Colonic mucosa (tissue), 4 donors: ENCODE measurements at places on chromosomes 6 and 20.

- no peak for DNase-seq
Observed at GRCh38 chr6:13522656-13523055, 35.3 kb upstream of the GFOD1 start.

- DNase-seq, result peak; percentile 69
Observed at GRCh38 chr20:10672624-10673127, 1.1 kb downstream of the JAG1 start.

DNA sequence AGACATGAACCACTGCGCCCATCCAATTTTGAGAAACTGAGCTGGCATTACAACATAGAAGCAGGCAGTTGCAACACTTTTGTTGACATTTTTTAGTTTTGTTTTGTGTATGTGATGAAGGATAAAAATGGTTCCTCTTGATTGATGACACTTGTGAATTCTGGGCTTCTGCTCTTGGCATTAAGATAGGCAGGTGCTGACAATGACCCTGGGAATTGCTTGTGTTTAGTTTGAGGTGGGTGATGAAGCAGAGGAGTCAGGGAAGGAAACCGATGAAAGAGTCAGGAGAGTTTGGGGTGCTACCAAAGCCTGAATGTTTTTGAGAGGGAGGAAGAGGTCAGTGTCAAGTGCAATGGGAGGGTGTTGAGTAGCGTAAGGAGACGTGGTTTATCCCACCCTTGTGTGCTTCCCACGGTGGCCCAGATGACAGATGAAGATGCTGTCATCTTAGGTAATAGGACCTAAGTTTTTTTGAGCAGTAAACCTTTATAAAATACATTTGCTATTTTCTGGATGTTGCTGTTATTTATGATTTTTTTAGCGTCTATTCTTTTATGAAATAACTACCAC lies 19.4 kb downstream of the CDS2 start:
- DNase-seq, result no peak

DNA sequence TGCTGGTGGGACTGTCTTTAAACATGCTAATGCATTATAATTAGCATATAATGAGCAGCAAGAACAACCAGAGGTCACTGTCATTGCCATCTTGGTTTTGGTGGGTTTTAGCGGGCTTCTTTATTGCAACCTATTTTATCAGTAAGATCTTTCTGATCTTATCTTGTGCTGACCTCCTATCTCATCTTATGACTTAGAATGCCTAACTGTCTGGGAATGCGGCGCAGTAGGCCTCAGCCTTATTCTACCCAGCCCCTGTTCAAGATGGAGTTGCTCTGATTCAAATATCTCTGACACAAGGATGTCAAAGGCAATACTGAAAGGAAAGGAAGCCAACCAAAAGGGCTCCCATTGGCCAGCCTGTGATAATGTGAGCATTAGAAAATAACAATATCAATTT lies 29.8 kb upstream of the SEC63 start:
- DNase-seq, result no peak

DNA sequence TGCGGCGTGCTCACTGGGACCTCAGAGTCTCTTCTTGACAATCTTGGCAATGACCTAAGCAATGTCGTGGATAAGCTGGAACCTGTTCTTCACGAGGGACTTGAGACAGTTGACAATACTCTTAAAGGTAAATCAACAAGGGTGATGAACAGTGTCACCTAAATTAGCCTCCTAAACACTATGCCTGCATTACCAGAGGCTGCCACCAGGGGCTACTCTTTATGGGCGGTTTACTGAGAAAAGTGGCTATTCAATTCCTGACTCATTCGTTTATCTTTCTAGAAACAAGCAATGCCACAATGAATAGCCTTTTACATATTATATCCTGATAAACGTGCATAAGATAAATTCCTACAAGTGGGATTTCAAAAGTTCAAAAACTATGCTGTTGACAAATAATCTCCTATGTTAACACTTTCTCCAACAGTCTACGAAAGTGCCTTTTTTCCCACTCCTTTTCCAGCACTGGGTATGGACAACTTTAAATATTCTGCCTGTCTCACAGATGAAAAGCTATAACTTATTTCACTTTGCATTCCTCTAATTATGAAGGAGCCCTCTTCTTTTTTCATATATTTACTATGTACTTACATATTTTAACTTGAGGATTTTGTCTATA lies 1.3 kb downstream of the BPIFA2 start:
- DNase-seq, result peak; percentile 31

- DNase-seq, result no peak
Observed at GRCh38 chr6:3944246-3944645, 95.1 kb downstream of the FAM50B start.

DNA sequence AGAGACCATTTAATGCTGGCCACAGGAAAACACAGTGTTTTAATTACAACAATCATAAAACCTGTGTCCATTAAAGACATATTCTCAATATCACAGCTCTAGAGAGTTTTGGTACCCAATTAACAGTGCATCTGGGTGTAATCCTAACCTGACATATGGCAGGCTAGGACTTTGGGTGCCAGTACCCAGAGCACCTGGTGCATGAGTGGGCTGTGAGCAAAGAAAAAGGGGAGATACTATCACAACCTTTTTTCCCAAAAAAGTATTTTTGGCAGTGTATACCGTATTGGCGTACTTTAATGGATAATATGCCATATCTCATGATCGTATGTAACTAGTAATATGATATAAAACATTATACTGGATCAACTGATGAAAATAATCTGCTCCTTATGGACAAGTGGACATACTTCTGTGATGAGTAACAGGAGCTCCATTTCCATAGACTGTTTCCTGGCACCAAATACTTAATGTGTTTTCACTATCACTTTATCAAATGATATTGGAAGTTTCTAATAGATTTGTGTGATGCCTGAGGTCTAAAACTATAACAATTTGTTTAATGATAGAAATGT lies 91.7 kb downstream of the COL19A1 start:
- DNase-seq, result no peak

DNA sequence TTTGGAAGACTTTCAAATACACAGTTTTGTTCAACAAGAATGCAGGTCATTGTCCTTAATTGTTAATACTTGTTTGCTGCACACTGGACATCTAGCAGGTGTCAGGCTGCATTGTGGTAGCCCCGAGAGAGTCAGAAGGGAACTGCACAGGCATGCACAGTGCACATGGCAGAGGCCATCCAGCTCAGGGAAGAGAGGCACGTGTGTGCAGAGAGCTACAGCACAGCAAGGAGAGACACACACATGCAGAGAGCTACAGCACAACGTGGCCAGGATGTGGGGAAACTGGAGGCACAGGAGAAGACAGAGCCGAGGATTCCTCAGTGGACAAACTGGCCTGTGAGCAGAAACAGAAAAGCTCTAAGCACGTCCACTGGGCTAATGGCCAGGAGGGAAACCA lies 272.0 kb downstream of the SMOC2 start:
- DNase-seq, result no peak

- DNase-seq, result no peak
Observed at GRCh38 chr6:30188541-30188940, 24.7 kb downstream of the TRIM26 start.

DNA sequence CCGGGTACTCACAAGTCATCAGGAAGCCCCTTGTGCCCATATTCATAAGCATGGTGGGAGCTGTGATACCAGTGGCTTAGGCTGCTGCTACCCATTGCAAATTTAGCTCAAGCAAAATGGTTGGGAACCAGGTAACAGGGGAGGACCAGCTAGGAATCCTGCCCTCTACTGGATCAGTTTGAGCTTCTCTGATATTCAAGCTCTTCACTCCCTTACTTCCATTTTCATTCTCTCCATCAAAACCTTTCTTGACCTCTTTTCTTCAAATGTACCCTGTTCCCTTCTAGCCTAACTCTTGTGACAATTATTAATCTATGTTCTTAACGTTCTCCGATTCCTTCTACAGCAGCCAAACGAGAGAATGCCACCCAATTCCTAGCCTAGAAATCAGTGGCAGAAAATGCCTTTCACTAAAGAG lies 9.7 kb downstream of the NOL7 start:
- no peak for DNase-seq

DNA sequence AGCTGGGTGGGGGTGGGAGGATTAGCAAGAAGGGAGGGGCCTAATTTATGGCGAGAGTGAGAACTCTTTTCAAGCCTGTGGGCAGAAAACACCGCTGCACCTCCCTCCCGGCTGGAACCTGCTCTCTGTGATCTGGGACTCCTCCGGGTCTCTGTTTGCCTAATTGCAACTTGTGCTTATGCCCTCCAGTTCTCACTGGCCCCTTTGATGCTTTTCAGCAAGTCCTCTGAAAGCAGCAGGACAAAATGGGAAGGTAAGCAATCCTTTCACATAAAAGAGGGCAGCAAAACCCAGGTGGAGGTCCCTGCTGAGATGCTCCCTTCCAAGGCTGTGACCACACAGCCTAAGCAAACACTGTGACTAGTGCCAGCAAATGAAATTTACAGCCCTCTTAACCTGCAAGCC lies 523.0 kb upstream of the FLRT3 start:
- no peak for DNase-seq

GRCh38 chr20:16405254-16405653 lies 168.0 kb downstream of the KIF16B start:
- no peak for DNase-seq

GRCh38 chr6:152499931-152500330 lies 137.2 kb downstream of the SYNE1 start:
- no peak for DNase-seq

DNA sequence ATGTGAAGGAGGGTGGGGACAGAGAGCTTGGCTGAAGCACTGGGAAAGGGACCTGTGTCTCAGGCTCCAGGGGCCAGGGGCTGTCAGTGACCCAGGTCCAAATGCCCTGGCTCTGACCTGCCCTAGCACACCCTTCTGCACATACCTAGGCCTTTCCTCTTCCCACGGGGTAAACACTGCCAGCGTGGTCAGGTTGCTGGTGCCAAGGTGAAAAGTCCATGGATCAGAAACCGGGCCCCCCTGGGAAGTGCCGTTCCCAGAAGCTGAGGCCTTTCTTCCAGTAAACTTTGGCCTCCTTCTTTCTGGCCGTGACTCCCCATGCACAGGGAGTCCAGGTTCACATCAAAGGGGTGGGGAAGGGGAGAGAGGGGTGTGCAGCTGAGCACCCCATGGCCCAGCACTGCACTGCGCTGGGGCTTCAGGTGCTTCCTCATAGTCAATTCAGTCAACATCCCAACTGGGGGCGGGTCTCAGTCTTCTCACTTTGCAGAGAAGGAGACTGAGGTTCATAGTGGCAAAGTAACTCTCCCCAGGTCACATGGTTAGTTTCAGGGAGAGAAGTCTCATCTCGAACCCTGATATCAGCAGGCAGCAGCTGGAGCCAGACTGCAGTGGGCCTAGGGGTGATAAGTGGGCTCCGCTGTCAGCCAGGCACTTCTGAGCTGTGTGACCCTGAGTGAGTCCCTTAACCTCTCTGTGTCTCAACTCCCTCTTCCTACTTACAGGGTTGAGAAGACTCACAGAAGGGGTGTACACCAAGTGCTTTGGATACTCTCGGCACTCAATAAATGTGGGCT lies 17.0 kb downstream of the PCK1 start:
- no peak for DNase-seq

DNA sequence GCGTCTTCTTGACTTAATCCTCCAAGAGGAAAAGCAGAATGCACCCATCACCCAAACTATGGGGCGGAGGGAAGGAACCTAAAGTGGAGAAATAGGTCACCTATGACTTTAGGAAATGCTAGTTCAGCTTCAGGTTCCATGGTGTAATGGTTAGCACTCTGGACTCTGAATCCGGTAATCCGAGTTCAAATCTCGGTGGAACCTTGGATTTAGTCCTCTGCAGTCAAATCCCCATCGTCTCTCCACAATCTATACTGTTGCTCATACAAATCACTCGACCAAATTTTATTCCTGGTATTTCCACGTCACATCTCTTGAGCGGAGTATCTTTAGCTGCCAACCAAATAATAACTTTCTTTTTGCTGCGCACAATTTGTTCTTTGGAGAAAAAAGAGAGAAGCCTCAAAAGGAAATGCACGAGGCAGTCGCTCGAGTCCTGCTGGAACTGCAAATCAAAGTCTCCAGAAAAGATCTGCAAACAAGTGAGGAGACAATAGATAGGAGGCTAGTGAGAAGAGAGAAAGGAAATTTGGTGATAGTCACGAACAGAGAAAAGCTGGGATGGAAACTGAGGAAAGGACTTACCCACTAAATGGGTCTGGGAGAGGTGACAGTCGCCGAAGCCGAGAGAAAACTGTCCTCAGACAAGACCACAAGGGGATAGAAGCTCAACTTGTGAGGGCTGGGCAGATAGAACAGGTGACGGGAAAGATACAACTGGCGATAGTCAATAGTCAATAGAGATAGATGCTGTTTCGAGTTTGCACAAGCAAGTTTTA lies 16.6 kb downstream of the POM121L2 start:
- no peak for DNase-seq

DNA sequence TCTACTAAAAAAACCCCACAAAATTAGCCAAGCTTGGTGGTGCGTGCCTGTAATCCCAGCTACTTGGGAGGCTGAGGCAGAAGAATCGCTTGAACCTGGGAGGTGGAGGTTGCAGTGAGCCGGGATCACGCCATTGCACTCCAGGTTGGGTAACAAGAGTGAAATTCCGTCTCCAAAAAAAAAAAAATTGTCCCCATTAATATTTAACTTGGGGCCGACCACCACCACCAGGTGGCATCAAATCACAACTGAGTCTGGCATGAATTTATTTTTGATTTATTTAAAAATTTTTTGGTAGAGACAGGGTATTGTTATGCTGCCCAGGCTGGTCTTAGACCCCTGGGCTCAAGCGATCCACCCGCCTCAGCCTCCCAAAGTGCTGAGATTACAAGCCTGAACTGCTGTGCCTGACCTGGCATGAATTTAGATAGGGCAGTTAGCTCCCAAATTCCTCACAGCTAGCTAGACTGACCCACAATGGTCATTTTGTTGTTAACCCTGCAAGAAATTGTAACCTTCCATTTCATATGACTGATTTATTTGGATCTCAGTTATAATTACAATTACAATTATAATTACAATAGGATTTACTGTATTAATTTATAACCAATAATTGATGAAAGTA lies 17.1 kb upstream of the BEND3 start:
- DNase-seq, result no peak

DNA sequence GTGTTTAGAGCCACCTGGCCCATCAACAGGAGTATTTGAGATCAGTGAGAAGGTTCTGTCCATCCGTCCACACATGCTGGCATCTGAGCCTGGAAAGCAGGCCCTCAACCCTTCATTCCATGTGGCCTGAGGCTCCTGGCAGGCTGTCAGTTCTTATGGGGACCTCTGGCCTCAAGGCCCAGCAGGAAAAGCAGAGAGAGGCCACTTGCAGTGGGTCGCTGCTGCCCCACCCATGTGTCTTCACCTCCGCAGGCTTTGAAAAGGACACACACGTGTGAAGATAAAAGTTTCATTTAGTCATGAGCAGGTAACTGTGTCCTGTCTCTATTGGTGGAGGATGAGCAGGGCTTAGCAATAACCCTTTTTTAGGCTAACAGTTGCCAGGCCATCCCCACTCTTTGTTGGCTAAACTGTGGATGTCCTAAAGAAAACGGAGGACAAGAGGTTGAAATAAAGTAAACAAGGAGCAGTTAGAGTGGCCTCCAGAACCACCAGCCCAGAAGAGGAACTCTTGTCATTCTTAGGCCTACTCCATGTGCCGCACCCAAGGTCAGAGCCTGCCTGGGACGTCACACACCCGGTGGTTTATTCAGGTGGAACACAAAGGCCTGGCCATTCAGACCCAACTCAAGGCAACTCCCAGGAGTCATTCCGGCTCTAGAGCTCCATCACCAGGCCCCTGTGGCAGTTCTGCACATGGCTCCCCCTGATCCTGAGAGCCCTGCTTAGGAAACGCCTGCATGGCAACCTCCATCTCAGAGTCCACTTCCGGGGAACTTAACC lies 143.4 kb upstream of the CST7 start:
- no peak for DNase-seq

GRCh38 chr6:137882225-137882961 lies 15.3 kb downstream of the TNFAIP3 start:
- DNase-seq, result no peak

GRCh38 chr20:4134861-4135379 lies 119.6 kb upstream of the RNF24 start:
- no peak for DNase-seq
